Activated CD8-positive, alpha-beta memory T cell treated with anti-CD3 and anti-CD28 coated beads for 4 hours (primary cell): ENCODE measurements at places on chromosomes 13 and 19.

DNA sequence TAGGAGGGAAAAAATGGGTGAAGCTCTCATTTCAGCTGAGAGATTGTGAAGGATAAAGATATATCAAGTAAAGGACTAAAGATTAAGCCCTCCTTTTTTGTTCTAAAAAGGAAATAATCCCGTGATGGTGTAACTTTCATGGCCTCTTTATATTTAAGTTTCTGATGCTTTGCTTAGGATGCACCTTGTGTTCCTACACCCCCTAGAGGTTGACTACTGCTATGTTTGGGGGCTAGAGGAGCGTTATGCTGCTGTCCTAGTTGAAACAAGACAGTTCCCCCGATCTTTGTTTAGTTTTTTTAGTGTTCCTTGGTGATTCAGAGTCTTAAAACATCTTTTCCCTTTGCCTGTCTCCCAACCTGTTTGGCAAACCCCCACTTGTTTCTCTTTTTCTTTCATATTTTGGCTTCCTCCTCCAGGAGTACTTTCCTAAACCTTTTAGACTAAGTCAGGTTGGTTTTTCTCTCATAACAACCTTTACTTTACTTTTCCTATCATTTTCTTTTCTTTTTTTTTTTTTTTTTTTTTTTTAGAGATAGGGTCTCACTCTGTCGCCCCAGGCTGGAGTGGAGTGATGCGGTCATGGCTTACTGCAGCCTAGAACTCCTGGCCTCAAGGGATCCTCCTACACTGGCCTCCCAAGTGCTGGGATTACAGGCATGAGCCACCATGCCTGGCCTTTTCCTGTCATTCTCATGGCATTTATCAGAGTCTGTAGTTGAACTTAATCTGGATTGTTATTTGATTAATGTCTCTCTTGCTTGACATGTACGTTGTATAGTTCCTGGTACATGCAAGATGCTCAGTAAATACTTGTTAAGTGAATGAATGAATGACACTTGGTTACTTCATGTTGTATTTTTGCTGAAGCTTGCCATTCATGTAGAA lies 2.8 kb downstream of the UBA2 start:
- DNase-seq = peak; percentile 10

- DNase-seq = peak; percentile 55
Observed at GRCh38 chr19:2478756-2479555, 3.0 kb downstream of the GADD45B start.

DNA sequence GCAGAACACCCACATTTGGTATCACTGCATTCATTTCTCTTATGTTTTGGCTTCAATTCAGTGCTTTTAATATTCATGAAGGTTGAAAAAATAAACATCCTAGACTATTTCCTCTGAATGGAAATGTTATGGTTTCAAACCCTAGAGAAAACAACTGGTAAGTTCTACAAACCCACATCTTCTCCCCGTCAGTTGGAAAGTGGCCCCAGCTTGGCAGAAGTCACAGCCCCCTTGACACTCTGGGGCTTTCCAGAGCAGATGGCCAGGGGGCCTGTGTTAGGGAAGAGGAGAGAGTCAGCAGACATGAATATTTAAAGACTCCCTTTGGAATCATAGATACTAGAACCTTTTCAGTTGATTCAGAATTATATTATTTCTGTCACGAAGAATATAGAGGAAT lies 123.9 kb downstream of the SHISA2 start:
- DNase-seq = no peak

GRCh38 chr19:33375837-33376159 lies 2.3 kb downstream of the CEBPG start:
- DNase-seq = no peak

GRCh38 chr19:41619018-41619556 lies 7.8 kb downstream of the CEACAM4 start:
- no peak for DNase-seq

GRCh38 chr19:1967087-1967608 lies 26.2 kb downstream of the CSNK1G2 start:
- DNase-seq = no peak

DNA sequence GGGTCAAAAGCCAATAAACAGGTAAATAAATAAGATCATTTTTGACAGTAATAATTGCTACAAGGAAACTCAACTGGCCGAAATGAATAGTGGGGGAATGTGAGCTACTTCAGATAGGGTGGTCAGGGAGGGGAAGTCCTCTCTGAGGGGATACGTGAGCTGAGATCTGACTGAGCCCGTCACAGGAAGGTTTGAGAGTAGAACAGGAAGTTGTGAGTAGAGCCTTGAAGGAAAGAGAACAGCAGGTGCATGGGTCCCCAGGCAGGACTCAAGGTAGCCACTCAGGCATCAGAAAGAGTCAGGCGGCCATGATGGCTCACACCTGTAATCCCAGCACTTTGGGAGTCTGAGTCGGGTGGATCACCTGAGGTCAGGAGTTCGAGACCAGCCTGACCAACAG lies 6.3 kb downstream of the IRGQ start:
- no peak for DNase-seq

- DNase-seq = no peak
Observed at GRCh38 chr13:43728421-43728820, 58.4 kb downstream of the ENOX1 start.

GRCh38 chr19:13234518-13234917 lies 84.3 kb downstream of the IER2 start:
- DNase-seq = peak; percentile 30

DNA sequence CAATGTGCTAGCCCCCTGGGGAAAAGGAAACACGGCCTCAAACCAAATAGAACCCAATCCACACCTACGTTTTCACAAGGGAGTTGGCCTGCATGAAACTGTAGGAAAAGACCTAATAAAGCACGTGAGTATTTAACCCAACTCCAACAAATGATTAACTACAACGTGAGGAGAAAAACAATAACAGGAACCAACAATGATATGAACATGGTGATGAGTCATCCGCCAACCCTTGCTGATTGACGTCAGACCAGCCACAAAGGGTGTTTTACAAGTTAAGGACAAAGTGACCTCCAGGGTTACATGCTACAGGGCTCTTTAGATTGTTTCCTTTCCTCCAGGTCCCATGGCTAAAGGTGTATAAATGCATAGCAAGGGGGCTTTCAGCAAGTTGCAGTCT lies 460.5 kb downstream of the COG6 start:
- no peak for DNase-seq

- DNase-seq = no peak
Observed at GRCh38 chr19:49436381-49437017, 4.8 kb downstream of the SLC17A7 start.

DNA sequence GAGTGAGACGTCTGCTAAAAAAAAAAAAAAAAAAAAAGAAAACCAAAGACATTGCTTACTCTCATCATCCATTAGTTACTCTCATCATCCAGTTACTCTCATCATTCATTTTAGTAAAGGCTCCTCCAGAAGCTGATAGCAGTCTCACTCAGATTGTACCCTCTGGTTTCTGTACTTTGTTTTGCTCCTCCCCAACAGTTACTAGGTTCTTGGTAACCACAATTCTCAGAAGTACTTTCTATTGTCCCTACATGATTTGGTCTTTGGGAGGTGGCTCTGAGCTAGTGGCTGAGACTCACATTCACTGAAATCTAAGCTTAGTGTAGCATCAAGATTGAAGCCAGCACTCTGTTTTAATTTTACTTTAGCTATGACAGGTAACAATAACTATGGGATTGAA lies 14.3 kb downstream of the ERICH4 start:
- no peak for DNase-seq

- no peak for DNase-seq
Observed at GRCh38 chr13:97246596-97247158, 24.5 kb downstream of the MBNL2 start.

DNA sequence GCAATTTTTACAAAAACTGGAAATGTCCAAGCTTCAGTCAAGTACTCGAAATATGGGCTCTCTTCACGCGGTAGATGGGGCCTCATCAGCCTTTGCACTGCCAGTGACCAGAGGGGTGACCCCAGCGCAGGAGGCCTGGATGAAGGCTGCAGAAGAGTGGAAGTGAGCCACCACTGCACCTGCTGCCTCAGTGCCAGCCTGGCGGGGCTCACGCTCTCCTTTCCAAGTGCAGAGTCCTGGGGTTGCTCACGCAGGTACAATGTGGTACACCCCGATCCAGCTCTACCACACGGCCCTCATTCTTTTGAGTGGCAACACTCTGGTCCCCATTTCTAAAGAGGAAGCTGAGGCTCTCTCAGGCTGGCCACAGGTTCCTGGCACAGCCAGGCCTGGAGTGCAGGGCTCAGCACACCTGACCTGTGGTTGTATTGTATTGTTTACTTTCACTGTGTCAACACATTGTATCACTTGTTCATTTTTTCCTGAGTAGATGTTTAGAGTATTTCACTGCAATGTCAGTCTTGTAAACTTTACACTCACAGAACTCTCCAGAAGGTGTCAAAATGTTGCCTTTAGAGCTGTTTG lies 97.3 kb upstream of the SOX1 start:
- no peak for DNase-seq

DNA sequence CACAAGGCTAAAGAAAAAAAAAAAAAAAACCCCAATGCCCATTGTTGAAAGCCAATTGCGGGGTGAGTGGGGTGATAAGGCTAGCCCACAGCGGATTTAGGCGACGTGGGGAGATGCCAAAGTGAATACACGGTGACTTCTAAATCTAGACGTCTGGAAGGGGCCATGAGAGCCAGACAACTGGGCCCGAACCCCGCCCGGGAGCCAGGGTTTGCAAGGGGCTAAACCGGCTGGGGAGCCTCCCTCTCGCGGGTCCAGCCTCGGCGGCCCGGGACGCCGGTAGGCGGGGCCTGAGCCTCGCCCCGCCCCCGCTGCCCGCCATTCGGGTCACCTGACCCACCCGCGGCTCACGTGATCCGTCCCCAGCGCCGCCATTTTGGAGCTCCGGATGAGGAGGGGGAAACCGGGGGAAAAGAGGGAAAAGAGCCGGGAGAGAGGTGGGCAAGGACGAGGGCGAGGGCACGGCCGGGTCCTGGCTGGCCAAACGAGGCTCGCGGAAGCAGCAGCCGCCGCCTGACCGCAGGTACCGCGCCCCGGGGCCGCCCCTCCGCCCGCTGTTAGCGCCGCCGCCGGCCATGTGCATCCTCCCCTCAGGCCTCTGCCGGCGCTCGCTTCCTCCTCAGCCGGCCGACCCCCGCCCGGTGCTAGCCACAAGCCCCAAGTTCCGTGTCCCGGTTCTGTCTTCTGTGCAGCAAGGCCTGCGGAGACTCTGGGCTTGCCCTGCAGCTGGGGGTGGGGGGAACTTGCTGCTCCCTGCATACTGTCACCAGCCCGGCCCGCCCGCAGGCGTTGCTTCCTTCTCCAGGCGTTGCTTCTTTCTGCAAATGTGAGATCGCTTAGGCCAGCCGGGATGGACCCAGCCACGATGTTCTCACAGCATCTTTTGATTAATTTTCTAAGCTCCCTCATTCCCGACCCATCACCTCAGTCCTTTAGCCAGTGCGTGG lies at the start of gene ZNF507:
TSS of gene ZNF507 (plus strand) at position 350 of the 947 bp plus-strand sequence. CDS start 7,221 bp downstream, outside the sequence.
- peak; percentile 53 for DNase-seq

GRCh38 chr19:4695224-4695731 lies 25.1 kb upstream of the MYDGF start:
- no peak for DNase-seq

- DNase-seq = no peak
Observed at GRCh38 chr19:15672580-15673175, at the start of gene CYP4F12. TSS of gene CYP4F12 (plus strand) at chr19:15673087. CDS start at chr19:15673530, 443 bp downstream.

DNA sequence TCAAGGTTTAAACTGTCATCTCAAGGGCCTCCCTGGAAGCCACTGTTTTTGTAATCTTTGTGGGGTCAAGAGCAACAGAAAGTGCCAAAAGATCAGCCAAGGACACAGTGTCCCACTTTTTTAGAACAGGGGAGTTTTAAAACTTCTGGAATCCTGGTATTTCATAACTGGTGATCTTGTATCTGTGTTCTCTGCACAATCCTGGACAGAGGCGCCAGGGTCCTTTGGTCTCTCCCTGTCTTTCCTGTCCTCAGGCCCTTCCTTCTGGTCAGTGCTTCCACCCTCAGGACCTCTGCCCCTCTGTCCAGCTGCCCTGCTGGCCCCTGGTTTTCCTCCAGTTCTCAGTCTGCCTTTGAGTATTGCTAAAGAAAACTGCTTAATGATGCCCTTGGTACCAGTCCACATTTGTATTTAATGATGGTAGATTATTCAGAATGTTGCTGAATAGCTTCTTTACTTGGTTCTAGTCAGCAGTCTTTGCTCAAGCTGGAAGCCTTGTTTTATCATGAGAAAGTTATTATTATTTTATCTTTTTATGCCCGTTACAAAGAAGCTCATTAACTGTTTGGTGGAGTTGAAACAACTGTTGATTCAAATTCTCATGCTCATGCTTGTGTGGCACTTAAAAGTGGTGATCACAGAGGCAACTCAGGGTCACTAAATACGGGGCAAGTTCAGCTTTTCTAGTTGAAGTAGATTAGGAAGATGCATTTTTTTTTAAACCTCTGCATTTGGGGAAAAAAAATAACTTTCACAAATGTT lies 47.5 kb downstream of the WASF3 start:
- DNase-seq = no peak
